GM04504 (cell line): ENCODE measurements at places on chromosomes 1 and 21.

- DNase-seq, result no peak
Measured at GRCh38 chr1:145849356-145850160, 4.1 kb downstream of the NUDT17 start.

DNA sequence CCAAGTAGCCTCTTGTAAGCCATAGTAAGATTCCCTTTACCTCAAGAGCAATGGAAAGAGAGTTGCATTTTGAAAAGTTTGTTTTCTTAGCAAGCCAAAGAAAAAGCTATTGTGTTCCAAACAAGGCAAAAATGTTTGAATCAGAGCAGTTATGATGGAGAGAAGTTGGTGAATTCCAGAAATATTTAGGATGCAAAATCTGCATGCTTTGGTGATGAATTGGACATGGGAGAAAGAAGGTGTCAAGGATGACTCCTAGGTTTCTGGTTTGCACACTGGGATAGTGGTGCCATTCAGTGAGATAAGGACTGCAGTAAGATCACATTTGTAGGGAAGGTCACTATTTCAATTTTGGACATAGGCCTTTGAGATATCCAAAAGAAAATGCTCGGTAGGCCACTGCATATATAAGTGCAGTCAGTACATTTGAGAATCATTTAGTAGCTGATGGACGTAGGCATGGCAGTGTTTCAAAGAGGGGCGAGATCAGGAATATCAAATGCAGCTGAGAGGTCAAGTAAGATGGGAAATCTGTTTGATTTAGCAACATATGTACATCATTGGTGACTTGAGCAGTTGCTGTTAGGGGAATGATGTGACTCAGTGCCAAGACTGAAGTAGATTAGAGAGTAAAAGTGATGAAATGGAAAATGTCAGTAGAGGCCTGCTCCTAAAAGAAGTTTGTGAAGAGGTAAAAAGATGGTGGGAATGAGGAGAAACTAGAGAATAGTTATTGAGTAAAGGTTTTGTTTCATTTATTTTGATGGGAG is 33.9 kb upstream of the GPR25 start:
- DNase-seq, result no peak

DNA sequence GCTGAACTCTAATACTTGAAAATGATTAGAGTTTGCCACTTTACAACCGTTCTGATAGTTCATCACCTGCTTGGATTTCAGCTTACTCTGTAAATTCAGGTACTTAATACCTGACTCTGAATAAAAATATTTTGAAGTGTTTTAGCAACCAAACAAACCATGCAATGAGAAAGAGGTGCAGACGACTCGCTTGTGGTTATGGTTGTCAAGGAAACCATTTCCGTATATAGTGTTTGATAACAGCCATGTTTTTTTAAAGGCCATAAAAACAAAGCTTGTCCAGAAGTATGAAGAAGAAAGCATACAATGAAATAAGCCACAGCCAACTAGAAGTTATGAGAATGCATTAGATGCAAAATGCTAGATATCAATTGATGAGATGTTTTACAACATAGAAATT is 167.2 kb upstream of the HMCN1 start:
- no peak for DNase-seq

DNA sequence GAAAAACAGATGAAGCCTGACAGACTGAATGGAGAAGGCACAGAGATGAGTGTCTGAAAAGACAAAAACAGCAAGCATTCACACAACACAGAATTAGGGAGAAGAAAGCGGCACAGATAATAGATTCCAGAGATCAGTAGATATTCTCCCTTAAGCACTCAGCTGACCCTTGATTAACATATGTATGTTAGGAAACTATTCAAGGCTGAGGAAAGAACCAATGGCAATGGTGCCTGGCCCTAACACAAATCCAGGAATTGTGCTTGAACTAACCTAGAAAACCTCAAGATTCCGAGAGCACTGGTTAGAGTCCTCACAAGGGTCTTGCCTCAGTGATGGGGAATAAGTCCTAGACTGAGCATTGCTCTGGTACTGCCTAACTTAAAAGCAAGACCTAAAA is 30.9 kb downstream of the KCNT2 start:
- DNase-seq, result no peak

GRCh38 chr1:67646145-67647035 is 38.6 kb upstream of the GADD45A start:
- DNase-seq, result peak; percentile 60

DNA sequence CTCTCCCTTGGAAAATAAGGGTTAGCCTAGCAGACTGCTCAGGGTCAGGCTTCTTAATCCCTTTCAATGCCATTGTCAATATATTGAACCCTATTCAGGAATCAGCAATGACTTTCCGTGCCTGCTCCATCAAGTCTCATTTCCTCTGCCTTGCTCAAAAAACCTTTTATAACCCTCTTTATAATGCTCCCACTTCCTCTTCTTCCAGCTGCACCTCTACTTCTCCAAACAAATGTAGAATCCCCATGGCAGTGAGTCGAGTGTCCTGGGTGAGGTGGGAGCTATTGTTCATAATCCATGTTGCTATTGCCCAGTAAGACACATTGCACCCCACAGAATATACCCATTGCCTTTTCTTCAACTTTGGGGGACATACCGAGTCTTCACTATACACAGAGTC is 58.6 kb downstream of the OLIG1 start:
- no peak for DNase-seq

DNA sequence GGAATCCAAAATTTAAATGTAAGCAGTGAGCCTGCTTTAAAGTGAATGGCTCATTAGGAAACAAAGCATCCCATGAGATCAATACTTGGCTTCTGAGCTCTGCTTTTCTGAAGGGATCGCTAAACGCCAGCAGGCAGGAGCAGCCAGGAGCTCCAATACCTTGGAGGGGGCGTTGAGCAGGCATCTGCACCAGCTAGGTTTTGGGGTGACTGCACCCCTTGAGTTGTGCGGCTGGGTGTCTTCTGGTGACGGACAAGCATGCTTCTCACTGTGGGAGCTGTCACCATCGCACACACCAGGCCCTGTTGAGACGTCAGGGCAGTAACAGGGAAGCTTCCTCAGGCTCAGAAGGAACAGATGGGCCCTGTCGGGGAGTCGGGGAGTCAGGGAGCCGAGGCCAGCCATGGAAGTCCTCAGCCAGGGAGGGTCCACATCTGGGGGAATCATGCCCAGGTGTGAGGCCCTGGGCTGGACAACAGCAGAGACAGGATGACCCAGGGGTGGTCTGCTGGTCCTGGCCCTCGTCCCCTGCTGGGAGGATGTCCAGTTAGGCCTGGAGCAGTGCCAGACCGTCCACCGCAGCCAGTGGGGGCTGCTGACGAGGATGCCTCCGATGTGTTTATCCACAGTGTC is 57.9 kb upstream of the ADARB1 start:
- DNase-seq, result no peak

DNA sequence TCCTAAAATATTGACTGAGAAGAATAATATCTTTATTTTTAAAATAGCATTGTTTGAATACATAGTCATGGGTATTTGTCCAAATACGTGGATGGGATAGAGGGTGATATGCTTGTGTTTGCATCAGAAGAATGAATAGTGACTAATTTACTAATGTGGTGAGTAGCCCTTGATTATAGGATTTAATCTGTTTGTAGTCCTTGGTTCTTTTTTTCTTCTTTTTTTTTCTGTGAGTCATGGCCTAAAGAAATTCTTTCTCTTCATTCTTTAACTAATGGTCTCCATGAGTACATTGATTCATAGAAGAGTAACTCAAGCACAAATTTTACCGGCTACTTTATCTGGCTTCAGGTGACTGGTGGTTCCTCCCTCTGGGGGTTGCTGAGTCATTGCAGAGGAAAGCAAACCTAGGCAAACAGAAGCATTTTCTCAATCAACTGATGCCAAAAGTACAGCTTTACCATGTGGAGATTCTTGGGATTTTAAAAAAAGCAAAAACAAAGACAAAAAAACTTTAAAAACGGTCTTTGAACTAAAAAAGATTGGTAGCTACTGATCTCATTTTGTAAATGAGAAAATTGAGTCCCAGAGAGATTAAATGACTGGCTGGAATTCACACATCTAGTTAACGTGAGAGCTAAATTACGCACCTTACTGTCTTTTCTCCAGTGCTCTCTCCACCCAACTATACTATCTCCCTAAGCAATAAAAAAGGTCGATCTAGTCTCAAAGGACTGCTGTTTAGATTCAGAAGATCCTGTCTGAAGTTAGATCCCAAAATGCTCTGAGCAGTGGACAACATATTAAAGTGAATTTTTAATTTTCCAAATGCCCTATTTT is 40.5 kb downstream of the AK5 start:
- peak; percentile 62 for DNase-seq

DNA sequence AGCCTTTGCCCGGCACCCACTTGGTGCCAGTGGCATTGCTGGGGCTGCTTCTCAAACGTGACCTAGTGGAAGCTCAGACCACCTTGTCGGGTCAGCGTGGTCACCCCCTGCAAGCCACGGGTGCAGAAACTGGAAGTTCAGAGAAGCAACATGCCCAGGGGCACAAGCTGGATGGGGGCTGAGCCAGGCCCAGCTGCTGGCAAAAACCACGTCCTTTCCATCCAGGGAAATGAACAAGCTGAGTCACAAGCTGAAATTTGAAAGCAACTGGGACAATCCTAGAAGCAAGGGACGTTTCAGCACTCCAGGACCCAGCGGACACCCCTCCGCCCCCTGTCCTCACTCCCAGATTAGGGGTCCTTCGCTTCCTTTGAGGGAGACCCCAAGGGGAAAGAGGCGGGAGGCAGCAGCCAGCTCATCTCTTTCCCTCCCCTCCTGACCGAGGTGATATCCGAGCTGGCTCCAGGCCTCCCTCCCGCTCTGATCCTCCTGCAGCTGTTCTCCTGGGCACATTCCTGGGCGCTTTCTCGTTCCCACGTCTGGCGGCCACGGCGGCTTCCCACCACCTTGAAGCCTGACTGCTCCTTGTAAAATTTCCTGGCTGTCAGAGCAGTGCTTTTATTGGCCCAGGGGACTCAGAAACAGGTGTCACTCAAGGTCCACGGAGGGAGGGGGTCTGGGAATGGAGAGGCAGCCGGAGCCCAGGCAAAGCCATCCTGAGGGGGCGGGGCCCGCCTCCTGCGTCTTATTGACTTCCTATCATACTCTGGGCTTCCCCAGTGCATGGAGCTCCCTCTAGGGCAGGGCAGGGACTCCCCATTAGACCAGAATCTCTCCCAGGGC is 62.8 kb downstream of the PAX7 start:
- no peak for DNase-seq

- DNase-seq, result no peak
Measured at GRCh38 chr21:34967509-34968289, 81.4 kb downstream of the RUNX1 start.

- no peak for DNase-seq
Measured at GRCh38 chr1:173502104-173502503, 25.0 kb downstream of the PRDX6 start.

DNA sequence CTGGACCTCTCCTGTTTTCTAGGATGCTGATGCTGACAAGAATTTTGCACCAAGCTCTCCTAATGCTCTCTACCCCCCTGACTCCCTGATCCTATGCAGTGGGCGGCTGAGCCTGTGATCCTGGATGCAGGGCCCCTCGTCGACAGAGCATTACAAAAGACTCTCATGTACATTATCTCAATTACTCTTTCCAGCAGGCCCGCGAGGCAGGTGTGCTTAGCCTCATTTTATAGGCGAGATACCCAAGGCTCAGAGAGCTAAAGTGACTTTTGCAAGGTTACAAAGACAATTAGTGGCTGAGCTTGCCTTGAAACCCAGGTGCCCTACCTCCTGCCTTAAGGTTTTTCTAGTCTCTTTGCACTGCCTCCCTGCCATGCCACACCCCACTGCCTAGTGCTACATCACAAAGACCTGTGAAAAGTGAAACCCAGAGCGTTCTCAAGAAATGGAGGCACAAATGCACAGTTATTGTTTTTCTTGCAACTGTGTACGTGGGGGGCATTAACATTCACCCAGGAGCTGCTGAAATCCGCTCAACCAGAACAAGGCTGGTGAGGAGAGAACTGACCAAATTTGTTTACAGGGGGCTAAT is 10.0 kb upstream of the C8A start:
- no peak for DNase-seq

DNA sequence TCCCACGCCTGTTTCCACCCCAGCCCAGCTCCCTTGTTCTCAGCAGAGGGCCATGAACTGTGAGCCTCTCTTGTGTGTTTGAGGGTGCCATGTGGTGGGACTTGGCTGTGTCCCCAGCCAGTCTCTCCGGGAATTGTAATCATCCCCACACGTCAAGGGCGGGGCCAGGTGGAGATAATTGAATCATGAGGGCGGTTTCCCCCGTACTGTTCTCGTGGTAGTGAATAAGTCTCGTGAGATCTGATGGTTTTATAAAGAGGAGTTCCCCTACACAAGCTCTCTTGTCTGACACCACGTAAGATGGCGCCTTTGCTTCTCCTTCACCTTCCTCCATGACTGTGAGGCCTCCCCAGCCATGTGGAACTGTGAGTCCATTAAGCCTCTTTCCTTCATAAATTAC is 57.2 kb upstream of the COL6A2 start:
- no peak for DNase-seq

GRCh38 chr1:22608361-22608760 is 28.1 kb upstream of the C1QA start:
- no peak for DNase-seq

DNA sequence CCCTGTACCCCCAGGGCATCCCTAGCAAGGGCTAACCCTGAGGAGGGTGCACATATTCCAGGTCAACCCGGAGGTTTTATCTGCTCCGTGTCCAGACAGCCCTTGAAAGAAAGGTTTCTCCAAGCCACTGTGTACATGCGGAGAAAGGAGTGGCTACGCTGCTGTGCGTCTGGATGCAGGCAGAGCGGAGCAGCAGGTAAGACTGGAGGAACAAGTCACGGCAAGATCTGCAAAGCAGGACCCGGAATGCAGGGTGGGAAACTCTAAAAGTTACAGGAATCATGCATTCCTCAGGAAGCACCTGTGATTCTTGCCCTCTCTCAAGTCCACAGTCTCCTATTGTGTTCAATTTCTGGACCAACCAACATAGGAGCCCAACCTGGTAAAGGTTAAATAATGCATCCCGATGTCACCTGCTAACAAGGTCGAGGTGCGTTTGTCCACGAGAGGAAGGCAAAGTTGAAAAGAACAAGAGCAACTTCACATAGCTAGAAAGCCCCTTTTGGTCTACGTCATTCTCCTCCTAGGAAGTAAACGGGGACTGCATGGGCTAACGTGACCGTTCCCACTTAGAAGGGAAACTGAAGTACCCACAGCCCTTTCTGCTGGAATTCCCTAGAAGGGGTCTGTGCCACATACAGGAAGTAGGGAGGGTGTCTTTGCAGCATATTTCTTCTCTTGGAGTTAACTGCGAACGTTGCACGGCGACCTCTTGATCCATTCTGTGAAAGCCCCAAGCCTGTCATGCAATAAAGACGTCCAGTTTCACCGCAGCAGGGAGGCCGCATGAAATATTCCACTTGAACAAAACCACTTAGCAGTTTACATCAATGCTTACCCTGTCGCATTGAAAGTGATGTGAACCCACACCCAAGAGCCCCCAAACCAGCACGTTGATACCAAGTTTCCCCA is 5.8 kb downstream of the TIAM1 start:
- no peak for DNase-seq

DNA sequence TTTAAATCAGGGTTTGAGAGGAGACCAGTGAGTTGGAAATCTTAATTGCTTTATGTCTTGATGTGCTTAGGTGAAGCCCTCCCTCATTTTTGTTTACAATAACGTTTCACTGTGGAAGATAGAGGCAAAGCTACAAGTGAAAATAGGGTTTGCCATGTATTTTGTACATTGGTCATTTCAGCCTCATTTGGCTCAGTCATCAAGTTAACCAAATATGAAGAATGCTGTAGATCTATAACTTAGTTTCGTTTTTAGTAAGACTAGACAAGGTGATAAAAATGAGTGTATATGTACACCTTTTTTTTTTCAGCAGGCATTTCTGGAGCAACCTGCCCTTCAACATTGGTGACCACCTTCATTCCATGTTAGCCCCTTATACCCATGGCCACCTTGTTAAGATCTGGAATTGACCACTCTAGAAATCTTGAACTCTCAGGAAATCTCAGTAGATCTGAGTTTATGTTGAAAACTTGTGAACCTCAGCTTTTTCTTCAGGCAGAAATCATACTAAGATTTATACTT is 2.9 kb downstream of the NFYC start:
- no peak for DNase-seq
